ENCODE measurements at places on chromosomes 11 and 22.

DNA sequence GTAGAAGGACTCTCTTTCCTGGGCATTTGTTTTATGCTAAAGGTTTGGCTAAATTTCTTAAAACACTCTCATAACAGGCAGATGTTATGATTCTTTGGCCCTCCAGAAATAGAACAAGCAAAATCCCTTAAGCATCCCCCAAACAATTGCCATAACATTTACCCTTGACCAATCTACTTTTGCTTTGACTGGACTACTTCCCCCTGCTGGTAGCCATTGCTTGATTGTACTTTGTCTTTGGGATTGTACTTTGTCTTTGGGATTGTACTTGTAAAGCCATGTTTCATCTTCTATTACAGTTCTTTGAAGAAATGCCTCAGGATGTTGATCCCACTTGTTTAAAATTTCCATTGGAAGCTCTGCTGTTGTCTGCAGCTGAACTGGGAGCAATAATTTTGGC is 53.3 kb upstream of the GLYAT start:
- no peak for DNase-seq

DNA sequence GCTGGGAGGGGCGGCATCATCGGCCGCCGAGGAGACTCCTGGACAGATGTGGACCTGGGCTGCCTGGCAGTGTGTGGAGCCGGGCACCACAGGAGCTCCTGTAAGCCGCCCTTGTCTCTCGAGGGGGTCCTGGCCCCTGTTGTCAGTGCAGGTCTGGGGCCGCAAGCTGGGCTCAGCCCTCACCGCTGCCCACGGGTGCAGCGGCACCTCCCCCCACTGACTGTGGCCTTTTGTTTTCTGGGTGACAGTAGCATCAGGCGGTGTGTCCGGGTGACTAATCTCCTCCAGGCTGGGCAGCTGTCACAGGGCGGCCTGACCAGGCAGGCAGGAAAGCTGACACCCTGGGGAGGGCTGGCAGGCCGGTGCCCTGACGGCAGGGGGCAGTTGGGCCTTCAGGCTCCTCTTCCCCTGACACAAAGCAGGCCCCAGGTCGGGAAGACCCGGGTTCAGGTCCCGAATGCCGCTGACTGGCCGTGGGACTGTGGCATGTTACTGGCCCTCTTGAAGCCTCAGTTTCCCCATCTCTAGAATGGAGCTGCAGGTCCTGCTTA is 16.3 kb downstream of the DGKZ start:
- peak; percentile 82 for DNase-seq

DNA sequence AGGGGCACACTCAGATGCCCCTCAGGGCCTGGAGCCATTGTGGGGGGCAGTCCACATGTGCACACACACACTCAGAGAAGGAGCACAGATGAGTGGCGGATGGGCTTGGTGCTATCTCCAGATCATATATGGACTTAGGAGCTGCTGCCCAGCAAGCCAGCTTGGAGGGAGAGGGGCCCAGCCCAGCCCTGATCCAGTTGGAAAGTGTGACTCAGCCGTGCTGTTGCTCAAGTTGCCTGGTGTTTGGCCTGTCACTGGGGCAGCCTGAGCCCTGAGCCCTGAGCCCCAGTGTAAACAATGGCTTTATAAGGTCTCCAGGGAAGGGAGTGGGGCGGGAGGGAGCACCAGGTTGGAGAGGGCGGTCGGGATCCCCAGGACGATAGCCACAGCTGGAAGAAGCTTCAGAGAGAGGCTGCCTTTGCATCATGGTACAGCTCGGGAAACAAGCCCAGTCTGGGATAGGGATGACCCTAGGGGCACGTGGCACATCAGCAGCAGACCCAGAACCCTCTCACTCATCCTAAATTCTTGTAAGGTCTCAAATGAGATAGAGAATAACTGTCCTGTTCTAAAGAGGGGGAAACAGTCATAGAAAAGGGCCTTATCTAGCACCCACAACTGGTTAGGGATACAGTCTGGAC is 4.8 kb downstream of the SELENOM start:
- no peak for DNase-seq

DNA sequence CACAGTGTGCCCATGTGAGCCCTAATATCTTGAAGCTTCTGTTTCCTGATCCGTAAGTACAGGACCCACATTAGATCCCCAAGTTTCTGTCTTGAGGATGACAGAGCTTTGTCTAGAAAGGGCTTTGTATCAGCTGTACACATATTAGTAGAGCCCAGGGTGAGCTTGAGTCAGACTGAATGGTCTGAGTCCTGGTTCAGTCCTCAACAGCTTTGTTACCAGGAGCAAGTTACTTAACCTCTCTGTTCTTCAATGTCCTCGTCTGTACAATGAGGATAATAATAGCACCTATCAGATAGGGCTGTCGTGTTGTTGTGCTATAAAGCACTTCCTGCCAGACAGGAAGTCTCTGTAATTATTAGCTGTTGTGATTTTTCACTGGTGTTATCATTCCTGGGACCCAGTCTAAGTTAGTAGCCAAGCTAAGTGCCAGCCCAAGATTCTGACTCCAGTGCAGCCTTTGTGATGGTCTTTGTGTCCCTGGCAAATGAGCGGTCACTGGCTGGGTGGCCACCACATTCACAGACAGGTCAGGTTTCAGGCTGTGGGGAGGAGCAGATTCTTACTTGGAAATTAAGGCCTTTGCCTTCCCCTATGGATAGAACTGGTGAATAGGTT is 6.8 kb downstream of the TOM1 start:
- no peak for DNase-seq

GRCh38 chr11:61120099-61120705 is 17.9 kb downstream of the CD5 start:
- no peak for DNase-seq

GRCh38 chr11:71332046-71332445 is 79.7 kb upstream of the SHANK2 start:
- DNase-seq, result no peak

Data from head of caudate nucleus (tissue), 42 donors.